ENCODE measurements at places on chromosomes 3 and 15.

DNA sequence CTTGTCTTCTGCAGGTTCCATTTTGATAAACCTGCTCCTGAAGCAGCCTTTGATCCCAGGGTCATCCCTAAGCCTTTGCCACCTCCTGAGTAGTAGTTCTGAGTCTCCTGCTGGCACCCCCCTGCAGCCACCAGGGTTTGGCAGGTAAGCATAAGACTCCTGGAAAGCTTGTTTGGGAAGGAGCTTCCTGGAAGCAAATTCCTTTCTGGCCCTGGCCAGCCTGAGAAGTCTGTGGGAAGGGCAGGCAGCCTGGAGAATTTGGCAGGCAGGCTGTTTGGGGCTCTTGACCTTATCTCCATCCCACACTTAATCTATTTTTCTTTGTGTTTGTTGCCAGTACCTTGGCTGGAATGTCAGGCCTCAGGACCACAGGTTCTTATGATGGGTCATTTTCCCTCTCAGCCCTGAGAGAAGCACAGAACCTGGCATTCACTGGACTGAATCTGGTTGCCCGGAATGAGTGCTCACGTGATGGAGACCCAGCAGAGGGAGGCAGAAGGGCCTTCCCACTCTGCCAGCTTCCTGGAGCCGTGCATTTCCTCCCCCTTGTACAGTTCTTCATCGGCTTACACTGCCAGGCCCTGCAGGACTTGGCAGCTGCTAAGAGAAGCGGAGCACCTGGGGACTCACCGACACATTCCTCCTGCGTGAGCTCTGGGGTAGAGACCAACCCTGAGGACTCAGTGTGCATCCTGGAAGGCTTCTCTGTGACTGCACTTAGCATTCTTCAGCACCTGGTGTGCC, 13.4 kb downstream of the ATRIP start:
- no peak for DNase-seq

DNA sequence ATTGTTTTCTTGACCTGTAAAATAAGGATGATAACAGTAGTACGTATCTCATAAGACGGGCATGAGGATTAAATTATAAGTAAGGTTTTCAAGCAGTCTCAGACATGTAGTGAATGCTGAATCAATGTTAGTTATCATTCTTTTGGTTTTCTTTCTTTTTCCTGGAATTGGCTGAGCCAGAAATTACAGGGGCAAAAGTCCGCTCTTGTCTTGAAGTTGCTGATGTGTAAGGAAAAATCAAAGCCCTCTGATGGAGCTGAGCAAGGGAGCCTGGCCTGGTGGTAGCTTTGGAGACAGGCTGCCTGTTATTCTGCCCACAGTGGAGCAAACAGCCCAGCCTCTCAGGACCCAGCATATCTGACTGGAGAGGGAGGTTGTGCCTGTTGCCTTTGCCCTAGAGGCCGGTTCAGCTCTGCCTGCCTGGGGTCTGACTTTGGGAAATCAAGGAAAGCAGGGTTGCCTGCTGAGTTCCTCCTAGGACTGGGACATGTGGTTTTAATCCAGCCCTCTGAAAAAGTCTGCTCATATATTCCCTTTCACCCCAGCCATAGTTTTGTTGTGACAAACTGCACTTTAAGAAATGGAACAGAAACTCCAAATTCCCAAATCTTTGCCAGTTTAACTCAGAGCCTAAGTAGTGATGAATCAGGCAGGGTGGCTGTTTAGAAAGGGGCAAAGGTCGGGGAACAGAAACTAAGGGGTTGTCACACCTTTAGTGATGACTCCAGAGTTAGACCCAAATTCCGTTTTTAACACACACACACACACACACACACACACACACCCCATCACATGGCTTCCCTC, 40.1 kb downstream of the GASK1A start:
- DNase-seq: no peak

GRCh38 chr3:113744941-113745755, 901 bp downstream of the NAA50 start:
- DNase-seq: peak; percentile 79

DNA sequence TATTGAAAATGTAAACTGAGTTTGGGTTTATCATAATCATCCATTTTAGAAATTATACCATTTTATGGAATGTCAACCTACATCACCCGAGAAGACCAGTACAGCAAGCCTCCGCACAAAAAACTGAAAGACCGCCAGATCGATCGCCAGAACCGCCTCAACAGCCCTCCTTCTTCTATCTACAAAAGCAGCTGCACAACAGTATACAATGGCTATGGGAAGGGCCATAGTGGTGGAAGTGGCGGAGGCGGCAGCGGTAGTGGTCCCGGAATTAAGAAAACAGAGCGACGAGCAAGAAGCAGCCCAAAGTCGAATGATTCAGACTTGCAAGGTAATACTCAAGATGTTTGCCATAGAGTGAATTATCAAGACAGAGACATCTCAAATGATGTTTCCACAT, 197.0 kb downstream of the GHSR start:
- DNase-seq: no peak

DNA sequence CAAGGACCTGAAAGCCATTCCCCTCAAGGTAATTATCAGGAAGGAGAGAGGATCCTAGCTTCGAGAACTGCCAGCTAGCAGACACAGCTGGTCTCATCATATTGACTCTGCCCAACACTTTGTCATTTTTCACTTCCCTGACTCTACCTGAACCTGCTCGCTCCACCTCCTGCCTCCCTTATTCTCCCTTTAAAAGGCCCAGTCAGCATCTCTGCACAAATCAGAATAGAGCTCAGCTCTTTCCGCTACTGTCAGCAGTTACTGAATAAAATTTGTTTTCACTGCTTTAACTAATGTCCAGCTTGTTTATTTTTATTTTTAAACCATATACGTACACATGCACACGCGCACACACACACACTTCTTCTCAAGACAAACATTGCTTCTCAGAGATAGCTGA, 57.2 kb upstream of the MCF2L2 start:
- DNase-seq: no peak

DNA sequence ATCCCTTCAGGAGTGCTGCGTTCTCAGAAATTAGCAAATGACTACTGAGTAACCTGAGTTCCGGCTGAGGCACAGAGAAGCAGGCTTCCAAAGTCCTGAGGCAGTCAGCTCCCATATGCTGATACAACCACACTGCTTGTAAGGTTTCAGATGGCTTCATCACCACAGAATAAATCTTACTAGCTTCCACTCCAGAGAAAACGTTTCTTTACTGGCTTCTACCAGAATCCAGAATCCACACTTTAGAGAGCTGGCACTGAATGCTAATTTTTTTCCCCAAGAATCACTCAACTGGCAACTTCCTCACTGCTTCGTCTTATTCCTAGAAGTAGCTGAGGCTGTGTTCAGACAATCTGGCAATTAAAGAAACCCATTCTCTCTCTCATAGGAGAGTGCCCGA, 21.4 kb downstream of the TAMM41 start:
- no peak for DNase-seq

GRCh38 chr3:185423178-185423577, 60.2 kb downstream of the MAP3K13 start:
- DNase-seq: no peak

DNA sequence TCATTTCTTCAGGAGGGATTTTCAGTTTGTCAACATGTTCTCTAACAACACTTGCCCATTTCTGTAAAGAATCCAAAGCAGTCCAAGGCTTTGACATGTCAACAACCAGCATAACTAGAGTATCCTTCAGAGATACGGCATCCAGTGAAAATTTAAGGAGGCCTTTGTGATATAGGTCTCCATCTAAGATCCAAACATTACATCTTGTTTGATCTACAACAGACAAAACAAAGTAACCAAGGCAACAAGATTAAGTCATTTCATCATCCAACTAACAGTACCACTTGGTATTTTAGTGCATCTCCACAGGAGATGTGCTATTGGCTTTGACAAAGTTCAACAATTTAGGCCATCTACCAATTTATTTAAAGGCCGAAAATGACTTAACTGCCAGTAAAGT, 25.8 kb downstream of the DYNC1LI1 start:
- no peak for DNase-seq

- DNase-seq: no peak
Measured at GRCh38 chr15:29143293-29143692, 126.3 kb downstream of the NSMCE3 start.

DNA sequence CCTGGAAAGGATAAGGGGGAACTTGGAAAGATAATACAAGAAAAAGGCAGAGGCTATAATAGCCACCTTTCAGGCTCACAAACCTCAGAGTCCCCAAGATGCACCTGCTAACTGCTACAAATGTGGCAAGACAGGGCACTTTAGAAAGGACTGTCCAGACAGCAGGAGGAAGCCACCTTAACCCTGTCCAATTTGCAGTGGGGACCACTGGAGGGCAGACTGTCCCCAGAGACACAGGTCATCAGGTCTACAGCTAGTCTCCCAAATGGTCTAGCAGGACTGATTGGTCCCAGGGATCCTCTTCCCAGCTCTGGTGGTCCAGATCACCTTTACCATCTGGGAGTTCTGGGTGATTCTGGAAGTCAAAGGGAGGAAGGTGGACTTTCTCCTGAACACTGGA, 882.5 kb upstream of the GBE1 start:
- DNase-seq: no peak

- DNase-seq: no peak
Measured at GRCh38 chr3:133954717-133955360, 59.2 kb upstream of the RAB6B start.

DNA sequence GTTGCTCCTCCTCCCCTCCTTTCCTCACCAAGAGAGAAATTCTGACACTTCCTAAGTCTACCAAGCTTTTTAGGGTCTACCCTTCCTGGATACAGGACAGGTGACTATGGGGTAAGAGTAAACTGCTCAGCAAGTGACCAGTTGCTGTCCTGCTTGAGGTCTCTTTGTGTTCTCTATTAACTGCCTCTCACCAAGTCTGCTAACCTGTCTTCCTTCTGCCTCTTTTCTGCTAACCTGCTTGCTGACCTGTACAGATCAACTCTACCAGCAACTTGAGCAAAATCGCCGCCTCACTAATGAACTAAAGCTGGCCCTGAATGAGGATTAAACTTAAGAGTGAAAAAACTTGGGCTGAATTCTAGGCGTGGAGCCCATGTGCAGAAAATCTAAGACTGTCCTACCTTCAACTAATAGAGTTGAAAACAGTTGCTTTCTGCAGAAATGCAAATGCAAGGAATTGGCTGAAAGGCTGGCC, 27.1 kb downstream of the TPM1 start:
- DNase-seq: no peak

- DNase-seq: peak; percentile 46
Measured at GRCh38 chr3:45105855-45106671, 40.1 kb downstream of the CDCP1 start.

GRCh38 chr15:84976746-84977345, 4.8 kb upstream of the PDE8A start:
- DNase-seq: no peak

DNA sequence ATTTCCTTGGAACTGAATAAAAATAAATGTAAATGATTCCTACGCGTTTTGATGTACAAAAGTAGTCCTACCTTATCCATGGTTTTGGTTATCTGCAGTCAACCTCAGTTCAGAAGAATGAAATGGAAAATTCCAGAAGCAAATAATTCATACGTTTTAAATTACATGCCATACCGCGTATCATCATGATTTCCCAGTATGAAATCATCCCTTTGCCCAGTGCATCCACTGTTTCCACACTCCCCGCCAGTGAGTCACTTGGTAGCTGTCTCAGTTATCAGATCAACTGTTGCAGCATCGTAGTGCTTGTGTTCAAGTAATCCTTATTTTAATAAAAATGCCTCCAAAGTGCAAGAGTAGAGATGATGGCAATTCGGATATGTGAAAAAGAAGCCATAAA, 9.1 kb upstream of the MFSD1 start:
- no peak for DNase-seq

DNA sequence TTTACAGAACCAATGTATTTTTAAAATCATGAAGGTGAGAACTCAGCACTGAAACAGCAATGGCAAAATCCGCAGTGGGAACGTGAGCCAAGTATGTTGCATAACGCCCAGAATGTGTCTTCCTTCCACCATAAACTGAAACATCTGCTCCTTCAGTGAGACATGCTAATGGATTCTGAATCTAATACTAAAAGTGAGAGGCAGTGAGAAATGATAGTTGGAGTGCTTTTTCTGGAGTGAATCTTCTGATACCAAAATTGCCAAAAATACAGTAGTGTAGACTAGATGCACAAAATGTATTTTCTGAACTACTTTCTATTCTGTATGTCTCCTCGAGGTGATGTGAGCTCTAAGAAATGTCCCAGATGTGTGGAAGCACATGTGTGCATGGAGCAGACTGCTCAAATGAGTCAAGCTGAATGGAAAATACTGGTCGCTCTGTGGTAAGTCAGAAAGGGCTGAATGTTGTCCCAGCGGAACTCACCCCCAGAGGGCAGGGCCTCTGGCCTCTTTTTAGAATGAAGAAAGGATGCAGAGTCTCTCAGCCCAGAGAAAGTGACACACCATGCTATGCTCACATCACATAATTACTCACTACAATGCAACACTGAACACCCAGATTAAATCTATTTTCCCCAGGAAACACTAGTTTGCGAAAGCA, 73.0 kb downstream of the ATP10A start:
- DNase-seq: no peak

GRCh38 chr3:81740731-81741130, 20.7 kb downstream of the GBE1 start:
- DNase-seq: no peak

- no peak for DNase-seq
Measured at GRCh38 chr15:41284427-41285177, 47.8 kb downstream of the OIP5 start.

- no peak for DNase-seq
Measured at GRCh38 chr3:38030126-38031021, 932 bp upstream of the PLCD1 start.

DNA sequence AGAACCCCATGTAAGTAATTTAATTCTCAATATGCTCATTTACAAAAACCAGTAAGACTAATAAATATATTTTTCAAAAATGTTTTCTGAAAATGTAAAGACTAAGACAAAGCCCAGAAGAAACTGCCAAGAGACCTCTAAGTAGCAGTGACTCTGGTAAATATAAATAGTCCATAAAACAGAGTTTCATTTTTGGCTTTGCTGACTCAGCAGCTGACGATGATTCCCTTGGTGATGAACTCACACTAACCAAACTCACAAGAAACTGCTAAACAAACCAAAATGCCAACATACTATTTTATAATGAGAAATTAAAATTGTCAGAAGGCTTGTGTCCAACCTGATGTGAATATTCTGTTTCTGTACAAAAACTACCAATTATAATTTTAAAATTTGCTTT, 31.5 kb upstream of the IMPG2 start:
- no peak for DNase-seq

- no peak for DNase-seq
Measured at GRCh38 chr3:16820485-16820884, 64.3 kb upstream of the PLCL2 start.

All from effector memory CD8-positive, alpha-beta T cell (primary cell).